ENCODE measurements at places on chromosomes 7 and 10.

DNA sequence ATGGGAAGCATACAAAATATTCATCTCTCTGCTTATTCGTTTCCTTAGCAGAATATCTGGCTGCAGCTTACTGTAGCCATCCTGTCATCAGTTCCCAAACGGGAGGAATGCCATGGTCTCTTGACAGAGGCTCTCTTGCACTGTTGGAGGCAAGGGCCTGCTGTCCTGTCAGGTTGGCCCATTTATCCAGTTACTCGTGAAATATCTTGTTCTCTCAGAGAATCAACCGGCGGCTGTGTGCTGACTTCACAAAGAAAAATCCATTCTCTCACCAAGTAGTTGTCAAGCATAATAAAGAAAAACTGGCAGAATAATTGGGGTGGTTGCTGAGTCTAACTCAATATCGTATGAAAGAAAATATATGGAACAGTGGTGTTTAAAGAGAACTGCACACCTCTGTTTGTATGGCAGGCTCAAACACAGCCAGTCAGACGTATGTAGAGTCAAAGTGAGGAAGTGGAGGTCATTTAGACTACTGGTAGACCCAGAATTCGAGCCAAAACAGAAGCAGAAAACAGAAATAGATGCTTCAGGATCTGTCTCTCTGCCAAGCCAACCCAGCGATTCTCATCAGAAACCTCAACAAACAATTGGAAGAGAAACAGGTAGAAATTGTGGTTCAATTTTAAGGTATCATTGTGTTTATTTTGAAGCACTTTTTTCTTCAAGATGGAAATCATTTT, 349.2 kb upstream of the PRKCQ start:
- DNase-seq: no peak

- DNase-seq: no peak
These were observed at the start of gene BMPR1A for GRCh38 chr10:86756511-86757112. Gene BMPR1A (plus strand): TSS chr10:86756619. CDS start chr10:86876019, 119,400 bp downstream.

DNA sequence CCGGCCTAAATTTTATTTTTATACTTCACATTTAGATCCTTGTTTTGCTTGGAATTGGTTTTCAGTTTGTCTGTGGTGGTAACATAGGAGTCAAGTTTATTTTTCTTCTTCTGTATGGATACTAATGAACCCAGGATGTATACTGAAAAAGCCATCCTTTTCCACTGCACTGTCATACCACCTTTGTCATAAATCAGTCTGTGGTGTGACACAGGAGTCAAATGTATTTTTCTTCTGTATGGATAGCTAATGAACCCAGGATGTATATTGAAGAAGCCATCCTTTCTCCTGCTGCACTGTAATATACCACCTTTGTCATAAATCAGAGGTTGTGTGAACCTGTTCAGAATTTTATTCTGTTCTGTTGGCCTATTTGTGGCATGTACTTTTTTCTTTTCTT, 21.4 kb downstream of the VPS26A start:
- DNase-seq: no peak

GRCh38 chr10:89138755-89139490, 68.2 kb downstream of the CH25H start:
- DNase-seq: no peak

DNA sequence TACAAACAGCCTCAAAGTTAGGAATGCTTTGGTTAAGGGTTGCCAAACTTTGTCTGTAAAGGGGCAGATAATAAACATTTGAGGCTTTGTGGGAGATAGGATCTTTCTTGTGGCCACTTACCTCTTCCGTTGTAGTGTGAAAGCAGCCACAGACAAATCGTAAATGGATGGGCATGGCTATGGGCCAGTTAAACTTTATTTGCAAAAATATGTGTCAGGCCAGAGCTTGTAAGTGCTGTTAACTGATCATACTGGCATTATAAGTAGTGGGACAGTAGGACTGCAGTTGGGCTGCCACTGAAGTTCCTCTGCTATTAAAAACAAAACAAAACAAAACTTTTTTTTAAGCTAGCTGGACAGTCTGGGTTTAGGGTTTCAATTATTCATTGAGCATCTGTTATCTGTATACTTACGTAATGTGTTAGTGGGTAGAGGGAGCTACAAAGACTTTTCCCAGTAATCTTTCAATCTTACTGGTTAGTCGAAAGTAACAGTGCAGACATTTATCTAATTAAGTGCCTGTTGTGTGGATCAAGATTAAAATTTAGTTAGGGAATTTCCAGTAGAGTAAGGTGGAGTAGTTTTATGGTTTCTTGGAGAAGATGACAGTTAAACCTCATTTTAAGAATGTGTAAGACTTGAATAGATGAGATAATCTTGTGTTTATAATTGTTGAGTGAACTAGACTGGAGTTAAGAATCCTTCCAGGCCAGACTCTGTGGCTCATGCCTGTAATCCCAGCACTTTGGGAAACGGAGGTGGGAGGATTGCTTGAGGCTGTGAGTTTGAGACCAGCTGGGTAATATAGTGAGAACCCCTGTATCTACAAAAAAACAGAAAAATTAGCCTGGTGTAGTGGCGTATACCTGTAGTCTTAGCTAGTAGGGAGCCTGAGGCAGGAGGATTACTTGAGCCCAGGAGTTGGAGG, 100.1 kb downstream of the BTRC start:
- DNase-seq: no peak

DNA sequence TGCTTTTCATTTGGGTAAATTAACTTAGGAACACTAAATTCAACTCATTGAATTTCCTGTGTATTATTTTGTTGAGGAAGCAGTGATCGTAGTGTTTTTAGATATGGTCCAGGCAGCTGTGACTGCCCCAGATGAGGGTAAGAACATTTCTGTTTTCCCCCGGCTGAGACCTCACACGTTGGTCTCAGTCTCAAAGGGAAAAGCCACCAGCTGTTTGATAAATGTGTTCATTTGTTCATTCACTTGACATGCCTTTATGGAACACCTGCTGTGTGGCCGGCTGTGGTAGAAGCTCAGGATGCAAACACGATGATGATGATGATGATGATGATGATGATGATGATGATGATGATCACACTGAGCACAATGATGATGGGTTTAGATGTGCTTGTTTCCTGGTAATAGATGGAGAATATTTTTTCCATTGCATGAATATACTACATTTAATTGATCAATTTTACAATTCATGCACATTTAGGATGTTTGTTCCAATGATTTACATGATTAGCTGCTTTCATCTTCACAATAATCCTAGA, 125.6 kb upstream of the ZNF32 start:
- DNase-seq: no peak

- DNase-seq: no peak
These were observed 15.1 kb upstream of the RALA start for GRCh38 chr7:39608278-39608677.
